ENCODE measurements at places on chromosomes 1 and 21. TPM values are rescaled to one million over a fixed set of nuclear protein-coding genes. Genes with fewer than 3 reads are reported as not detected.

DNA sequence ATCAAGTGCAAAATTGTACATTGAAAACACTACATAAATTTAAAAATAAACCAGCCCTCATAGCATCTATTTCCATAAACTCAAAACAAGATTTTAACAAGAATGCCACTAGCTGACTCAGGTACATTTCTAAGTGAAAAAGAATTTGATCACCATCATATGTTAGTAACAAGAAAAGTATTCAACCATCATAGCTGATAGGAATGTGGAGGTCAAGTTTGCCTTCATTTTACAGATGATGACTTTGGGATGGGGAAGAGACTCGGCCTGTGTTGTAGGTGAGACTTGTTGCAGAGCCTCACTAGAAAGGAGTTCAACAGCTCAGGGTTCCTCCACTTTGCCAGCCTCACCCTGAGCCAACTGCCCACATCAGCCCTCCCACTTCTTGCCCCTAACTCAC is 318.8 kb upstream of the FAM78B start:
- no peaks in the 10 kb centered on the region for H3K36me3 ChIP-seq
- no peak for DNase-seq
- no peak overlapping the region for H3K4me3 ChIP-seq

DNA sequence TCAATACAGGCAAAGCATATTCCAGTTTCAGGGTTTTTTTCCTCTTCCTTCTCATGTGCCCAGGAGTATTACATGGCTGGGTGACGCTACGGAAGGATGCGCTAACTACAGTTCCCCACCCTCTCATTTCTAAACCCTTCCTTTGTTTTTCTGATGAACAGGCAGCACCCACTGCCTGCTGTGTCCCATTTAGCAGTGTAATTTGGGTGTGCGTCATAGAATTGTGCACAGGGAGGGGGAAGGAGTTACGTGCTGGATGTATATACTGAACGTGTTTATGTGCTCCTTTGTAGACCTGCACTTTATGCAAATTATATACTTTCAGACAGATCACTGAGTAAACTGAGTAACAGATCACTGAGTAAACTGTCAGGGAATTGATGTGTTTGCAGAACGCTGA is 44.5 kb downstream of the ELAPOR1 start:
- H3K4me1 ChIP-seq, result peaks cover 20% of the 10 kb centered on the region
- peaks cover 2% of the 10 kb centered on the region for H3K36me3 ChIP-seq
- H3K4me3 ChIP-seq, result no peak overlapping the region
- no peak for DNase-seq
- no peak overlapping the region for H3K27ac ChIP-seq

DNA sequence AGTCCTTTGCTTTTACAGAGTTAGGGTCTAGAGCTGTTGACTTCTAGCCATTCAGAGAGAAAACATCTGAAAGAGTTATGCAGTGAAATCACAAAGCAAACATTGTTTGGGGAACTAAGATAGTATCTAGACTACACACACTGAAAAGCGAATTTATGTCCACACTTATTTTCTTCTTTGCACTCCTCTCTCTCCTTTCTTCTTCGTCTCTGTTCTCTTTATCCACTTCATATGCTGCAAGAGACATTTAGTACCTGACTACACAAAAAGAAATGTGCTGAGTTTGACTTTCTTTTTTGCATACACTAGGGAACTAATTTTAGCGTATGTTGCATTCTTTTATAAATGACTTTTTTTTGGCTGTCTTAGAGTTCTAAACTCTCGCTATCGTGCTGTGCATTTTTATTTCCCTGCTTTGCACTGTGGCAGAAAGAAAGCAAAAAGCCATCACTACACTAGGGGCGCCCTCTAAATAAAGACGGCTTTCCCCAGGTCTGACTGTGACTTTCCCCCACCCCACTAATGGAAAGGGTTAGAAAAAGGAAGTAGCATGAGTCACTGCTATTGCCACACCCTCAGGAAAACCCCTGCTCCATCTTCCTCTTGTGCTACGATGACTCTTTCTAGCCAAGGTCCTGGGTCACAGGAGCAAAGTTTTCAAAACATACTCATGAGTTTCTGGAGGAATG is 65.7 kb downstream of the MAP3K7CL start:
- peaks cover 18% of the 10 kb centered on the region for H3K36me3 ChIP-seq
- H3K4me1 ChIP-seq, result peaks cover 34% of the 10 kb centered on the region
- H3K4me3 ChIP-seq, result peak overlapping the region; percentile 64
- H3K27me3 ChIP-seq, result peaks cover 2% of the 10 kb centered on the region
- peak overlapping the region; percentile 93 for H3K27ac ChIP-seq

DNA sequence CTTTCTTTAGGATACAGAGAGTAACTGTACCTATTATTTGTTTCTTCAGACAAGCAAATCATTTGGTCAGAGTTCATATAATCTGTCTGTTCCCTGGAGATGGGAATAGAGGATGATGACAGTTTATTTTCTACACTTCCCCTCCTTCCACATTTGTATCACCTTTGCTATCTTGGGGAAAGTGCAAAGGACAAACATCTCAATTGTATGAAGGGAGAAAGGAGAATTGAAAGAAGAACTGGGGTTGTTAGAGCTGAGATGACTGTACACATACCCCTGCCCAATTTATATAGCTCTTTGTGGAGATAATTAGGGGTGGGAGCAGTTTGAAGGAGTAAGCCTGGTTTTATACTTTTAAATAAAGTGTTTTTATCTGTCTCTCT is 14.0 kb downstream of the POLR3GL start:
- H3K4me3 ChIP-seq, result no peak overlapping the region
- H3K27me3 ChIP-seq, result no peaks in the 10 kb centered on the region
- DNase-seq, result no peak
- peaks cover 6% of the 10 kb centered on the region for H3K4me1 ChIP-seq
- no peak overlapping the region for H3K27ac ChIP-seq
- H3K36me3 ChIP-seq, result no peaks in the 10 kb centered on the region

CELA3B gene
- not detected for total RNA-seq

TRIM63 gene
- total RNA-seq, result not detected

- H3K4me1 ChIP-seq, result peaks cover 15% of the 10 kb centered on the region
- H3K36me3 ChIP-seq, result no peaks in the 10 kb centered on the region
- no peak overlapping the region for H3K4me3 ChIP-seq
- DNase-seq, result no peak
These were observed 42.3 kb downstream of the CHAF1B start for GRCh38 chr21:36427502-36427901.

DNA sequence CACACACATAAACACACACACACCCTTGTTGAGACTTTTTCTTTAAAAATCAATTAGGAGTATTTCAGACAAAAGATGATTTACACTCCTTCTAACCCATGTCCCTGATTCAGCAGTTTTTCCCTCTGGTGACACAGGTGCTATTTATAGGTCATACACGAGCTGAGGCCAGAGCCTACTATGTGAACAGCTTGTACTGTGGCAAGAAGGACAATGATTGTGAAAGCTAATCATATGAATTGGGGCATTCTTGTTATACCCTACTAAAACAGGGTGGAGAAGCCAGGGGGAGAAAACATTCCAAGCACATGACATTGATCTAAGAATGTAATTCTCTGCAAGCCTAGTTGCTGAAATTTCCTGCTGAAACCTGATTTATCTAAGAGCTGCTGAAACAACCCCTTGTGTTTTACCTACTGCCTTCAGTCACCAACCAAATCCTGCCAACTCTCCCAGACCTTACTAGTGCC is 60.3 kb downstream of the XCL1 start:
- no peak overlapping the region for H3K27ac ChIP-seq
- H3K27me3 ChIP-seq, result peaks cover 11% of the 10 kb centered on the region
- no peaks in the 10 kb centered on the region for H3K36me3 ChIP-seq
- no peak overlapping the region for H3K4me3 ChIP-seq

GRCh38 chr1:93569489-93569888 is 112.1 kb downstream of the BCAR3 start:
- H3K27me3 ChIP-seq, result no peaks in the 10 kb centered on the region
- no peak for DNase-seq
- H3K27ac ChIP-seq, result no peak overlapping the region
- H3K4me3 ChIP-seq, result no peak overlapping the region
- no peaks in the 10 kb centered on the region for H3K4me1 ChIP-seq
- H3K36me3 ChIP-seq, result no peaks in the 10 kb centered on the region

- peak; percentile 57 for DNase-seq
- H3K27ac ChIP-seq, result peak overlapping the region; percentile 19
- no peak overlapping the region for H3K4me3 ChIP-seq
These were observed 61.8 kb upstream of the PTGFRN start for GRCh38 chr1:116847688-116848531.

OR4F29 gene
- not detected for total RNA-seq

- H3K4me3 ChIP-seq, result no peak overlapping the region
- no peaks in the 10 kb centered on the region for H3K4me1 ChIP-seq
- H3K36me3 ChIP-seq, result no peaks in the 10 kb centered on the region
- DNase-seq, result no peak
These were observed 84.2 kb downstream of the TGFB2 start for GRCh38 chr1:218429301-218429700.

RNASEL gene
- total RNA-seq, result 4.0 TPM

FLG2 gene
- total RNA-seq, result not detected

USP25 gene
- 35.8 TPM for total RNA-seq

DNA sequence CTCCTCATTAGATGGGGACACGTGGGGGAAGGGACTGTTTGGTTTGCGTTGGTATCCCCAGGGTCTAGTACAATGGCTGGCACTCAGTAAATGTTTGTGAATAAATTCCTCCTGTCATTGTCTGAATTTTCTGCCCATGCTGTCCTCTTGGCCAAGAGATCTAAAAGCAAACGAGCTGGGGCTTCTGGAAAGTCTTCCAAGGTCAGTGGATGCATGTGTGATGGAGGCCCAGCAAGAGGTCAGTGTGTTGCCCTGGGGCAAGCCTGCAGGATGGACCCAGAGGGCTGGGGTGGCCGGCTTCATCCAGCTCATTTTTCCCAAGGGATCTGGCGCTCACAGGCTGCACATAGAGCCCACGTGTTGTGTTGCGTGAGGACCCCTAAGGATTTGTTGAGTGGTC is 30.0 kb upstream of the JUN start:
- H3K4me1 ChIP-seq, result peaks cover 42% of the 10 kb centered on the region
- no peaks in the 10 kb centered on the region for H3K36me3 ChIP-seq
- H3K4me3 ChIP-seq, result no peak overlapping the region
- DNase-seq, result no peak

DNA sequence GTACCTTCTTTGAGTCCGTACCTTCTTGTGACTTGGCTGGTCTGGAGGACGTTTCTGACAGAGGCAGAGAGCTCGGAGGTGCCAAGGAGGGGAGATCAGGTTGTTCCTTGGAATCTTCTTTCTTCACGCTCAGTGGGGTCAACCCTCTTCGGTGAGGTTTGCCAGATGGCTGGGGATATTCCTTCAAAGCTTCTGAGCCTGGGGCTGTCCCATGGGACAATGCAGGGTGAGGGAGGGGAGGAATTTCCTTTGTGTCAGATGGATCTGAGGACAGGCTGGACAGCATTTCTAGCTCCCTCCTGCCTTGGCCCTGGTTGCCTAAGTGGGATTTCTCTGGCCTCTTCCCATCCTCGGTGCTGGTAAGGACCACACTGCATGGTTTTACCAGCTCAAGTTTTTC is 95.5 kb upstream of the EDN2 start:
- H3K27me3 ChIP-seq, result no peaks in the 10 kb centered on the region
- no peak for DNase-seq
- no peak overlapping the region for H3K4me3 ChIP-seq
- peaks cover 29% of the 10 kb centered on the region for H3K4me1 ChIP-seq
- peaks cover 64% of the 10 kb centered on the region for H3K36me3 ChIP-seq

SYT14 gene
- total RNA-seq, result not detected

PPCS gene
- 47.3 TPM for total RNA-seq

- no peak overlapping the region for H3K27ac ChIP-seq
- H3K36me3 ChIP-seq, result peaks cover 1% of the 10 kb centered on the region
- peaks cover under 1% of the 10 kb centered on the region for H3K4me1 ChIP-seq
- DNase-seq, result no peak
- H3K4me3 ChIP-seq, result no peak overlapping the region
These were observed 40.0 kb downstream of the TMCO4 start for GRCh38 chr1:19759740-19760089.

C1orf87 gene
- total RNA-seq, result not detected

HES2 gene
- not detected for total RNA-seq

DNA sequence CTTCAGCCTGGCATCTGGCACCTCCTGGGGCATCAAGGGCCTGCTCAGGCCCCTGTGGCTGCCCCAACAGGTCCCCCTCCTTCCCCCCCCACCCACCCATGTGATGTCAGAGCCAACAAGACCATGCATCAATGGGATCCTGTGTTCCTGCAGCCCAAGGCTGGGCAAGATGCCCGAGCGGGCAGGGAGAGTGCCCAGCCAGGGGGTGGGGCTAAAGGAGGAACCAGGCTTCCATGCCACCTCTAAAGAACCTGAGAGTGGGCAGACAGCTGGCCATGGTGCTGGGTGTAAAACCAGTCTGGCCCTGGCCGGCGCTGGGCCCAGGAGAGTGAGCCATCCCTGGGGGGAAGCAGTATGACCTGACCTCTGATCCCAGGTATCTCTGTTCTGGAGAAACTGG is 7.6 kb downstream of the COL16A1 start:
- H3K36me3 ChIP-seq, result no peaks in the 10 kb centered on the region
- DNase-seq, result no peak
- H3K4me3 ChIP-seq, result no peak overlapping the region
- no peaks in the 10 kb centered on the region for H3K27me3 ChIP-seq
- peaks cover 15% of the 10 kb centered on the region for H3K4me1 ChIP-seq

MYBPHL gene
- not detected for total RNA-seq

SDC3 gene
- 0.18 TPM for total RNA-seq

TDRD5 gene
- not detected for total RNA-seq

GRCh38 chr21:31531967-31532366 is 127.5 kb upstream of the SOD1 start:
- no peak overlapping the region for H3K4me3 ChIP-seq
- peaks cover 8% of the 10 kb centered on the region for H3K4me1 ChIP-seq
- DNase-seq, result no peak
- no peaks in the 10 kb centered on the region for H3K27me3 ChIP-seq
- H3K36me3 ChIP-seq, result no peaks in the 10 kb centered on the region

- peaks cover 5% of the 10 kb centered on the region for H3K4me1 ChIP-seq
- no peak overlapping the region for H3K4me3 ChIP-seq
- H3K27ac ChIP-seq, result peak overlapping the region; percentile 64
- H3K27me3 ChIP-seq, result no peaks in the 10 kb centered on the region
- H3K36me3 ChIP-seq, result peaks cover 43% of the 10 kb centered on the region
- no peak for DNase-seq
These were observed 37.2 kb downstream of the ZBTB17 start for GRCh38 chr1:15938628-15939161.

- no peak overlapping the region for H3K27ac ChIP-seq
- no peak overlapping the region for H3K4me3 ChIP-seq
- no peaks in the 10 kb centered on the region for H3K27me3 ChIP-seq
- no peaks in the 10 kb centered on the region for H3K4me1 ChIP-seq
- H3K36me3 ChIP-seq, result no peaks in the 10 kb centered on the region
- no peak for DNase-seq
These were observed 9.3 kb downstream of the KANK4 start for GRCh38 chr1:62309906-62310305.

GRCh38 chr21:35585155-35585554 is 475.2 kb downstream of the SETD4 start:
- DNase-seq, result no peak
- H3K4me1 ChIP-seq, result peaks cover 16% of the 10 kb centered on the region
- H3K27me3 ChIP-seq, result peaks cover 12% of the 10 kb centered on the region
- no peaks in the 10 kb centered on the region for H3K36me3 ChIP-seq
- no peak overlapping the region for H3K4me3 ChIP-seq
- H3K27ac ChIP-seq, result no peak overlapping the region

Measured in activated CD4-positive, alpha-beta T cell treated with anti-CD3 and anti-CD28 coated beads for 36 hours (primary cell).